ENCODE measurements at places on chromosomes 16 and 17. TPM values are rescaled to one million over a fixed set of nuclear protein-coding genes. Genes with fewer than 3 reads are reported as not detected.

DNA sequence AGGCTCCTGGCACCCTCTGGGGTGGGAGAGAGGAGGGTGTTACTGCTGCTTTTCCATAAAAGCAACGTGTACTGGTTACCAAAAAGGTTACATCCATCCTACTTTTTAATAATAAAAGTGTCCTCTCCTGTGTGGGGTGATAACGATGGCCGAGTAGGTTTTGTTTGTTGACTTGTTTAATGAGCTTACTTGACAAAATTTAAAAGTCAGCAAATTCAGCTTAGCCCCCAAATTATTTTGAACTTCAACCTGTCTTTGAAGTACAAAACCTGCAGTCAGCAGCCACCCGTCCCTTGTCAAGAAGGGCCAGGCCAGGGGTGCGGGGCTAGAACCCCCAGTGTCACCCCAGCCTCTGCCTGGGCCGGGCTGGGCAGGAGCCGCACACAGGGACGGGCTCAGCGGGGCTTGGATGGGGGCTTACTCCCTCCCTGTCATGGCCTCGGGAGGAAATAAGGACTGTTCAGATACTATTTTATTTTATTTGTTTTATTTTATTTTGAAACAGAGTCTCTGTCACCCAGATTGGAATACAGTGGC, 103.9 kb upstream of the CHMP6 start:
- no peak for DNase-seq

The RAB11FIP4 gene
- polyA plus RNA-seq, result 14.8 TPM

DNA sequence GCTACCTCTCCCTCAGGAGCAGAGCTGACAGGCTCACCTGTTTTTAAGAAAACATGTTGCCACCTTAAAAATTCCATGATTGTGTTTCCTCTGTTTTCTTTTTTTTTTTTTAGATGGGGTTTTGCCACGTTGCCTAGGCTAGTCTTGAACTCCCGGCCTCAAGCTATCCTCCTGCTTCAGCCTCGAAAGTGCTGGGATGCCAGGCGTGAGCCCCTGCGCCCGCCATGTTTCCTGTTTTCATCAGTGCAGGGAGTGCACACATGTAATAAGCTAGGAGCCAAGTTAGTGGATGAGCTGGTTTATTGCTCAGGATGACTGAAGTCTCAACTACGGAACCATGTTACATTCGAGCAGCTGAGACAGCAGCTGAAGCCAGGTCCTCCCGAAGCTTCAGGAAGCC, 13.6 kb downstream of the MRM3 start:
- no peak for DNase-seq

- DNase-seq, result no peak
These were observed 944.0 kb downstream of the KCNJ2 start for GRCh38 chr17:71113347-71113746.

DNA sequence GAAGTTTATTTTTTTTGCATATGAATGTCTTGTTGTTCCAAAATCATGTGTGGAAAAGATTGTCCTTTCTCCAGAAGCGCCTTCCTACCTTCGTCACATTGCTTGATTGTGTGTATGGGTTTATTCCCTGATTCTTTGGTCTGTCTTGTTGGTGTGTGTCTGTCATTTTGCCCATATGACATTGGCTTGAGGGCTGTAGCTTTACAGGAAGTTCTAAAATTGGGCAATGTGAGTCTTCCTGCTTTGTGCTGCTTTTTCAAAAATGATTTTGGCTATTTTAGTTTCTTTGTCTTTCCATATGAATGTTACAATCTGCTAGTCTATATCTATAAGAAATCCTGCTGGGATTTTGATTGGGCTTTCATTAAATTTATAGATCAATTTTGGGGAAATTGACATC, 217.2 kb downstream of the SNX29 start:
- no peak for DNase-seq

GRCh38 chr16:22424161-22424937, 49.9 kb upstream of the CDR2 start:
- no peak for DNase-seq

The C16orf92 gene
- polyA plus RNA-seq, result not detected

DNA sequence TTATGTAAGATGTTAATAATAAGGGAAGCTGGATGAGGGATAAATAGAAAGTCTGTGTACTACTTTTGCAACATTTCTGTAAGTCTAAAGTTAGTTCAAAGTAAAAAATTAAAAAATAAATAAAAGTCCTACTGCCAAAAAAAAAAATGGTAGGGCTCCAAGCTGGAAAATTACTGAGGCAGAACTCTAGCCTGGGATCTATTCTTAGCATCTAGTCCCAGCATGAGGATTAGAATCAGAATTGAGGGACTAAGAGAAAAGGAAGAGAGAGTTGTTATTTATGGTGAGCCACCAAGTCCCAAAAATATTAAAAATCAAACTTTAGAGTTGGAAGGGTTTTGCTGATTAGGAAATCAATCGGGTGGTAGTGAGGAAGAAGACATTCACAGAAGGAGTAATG, 110.3 kb downstream of the CYB561 start:
- no peak for DNase-seq

The KRT32 gene
- polyA plus RNA-seq, result not detected

GRCh38 chr17:32992321-32993033, 830 bp downstream of the SPACA3 start:
- no peak for DNase-seq

DNA sequence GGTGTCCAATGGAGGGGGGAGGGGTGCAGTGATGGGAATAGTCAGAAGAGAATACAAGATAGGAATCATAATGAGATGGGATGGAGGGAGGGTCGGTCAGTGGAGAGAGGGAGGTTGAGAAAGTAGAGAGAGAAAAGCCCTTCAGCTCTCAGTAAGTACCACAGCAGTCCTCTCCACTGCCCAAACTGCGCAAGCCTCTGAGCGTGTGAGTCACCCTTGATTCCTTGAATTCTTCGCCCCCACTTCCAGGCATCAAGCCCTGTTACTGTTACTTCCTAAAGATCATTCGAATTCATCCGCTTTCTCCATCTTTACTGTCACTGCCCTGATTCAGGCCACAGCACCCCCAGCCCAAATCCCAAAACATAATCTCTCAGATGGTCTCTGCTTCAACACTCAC, 2.5 kb downstream of the GUCY2D start:
- no peak for DNase-seq

The ATP2C2 gene
- polyA plus RNA-seq, result 0.98 TPM
